ENCODE measurements at places on chromosomes 13 and 19.

GRCh38 chr19:6226444-6227155 is 53.2 kb downstream of the MLLT1 start:
- DNase-seq: no peak

GRCh38 chr13:75850916-75851315 is 214.8 kb downstream of the LMO7 start:
- no peak for DNase-seq

DNA sequence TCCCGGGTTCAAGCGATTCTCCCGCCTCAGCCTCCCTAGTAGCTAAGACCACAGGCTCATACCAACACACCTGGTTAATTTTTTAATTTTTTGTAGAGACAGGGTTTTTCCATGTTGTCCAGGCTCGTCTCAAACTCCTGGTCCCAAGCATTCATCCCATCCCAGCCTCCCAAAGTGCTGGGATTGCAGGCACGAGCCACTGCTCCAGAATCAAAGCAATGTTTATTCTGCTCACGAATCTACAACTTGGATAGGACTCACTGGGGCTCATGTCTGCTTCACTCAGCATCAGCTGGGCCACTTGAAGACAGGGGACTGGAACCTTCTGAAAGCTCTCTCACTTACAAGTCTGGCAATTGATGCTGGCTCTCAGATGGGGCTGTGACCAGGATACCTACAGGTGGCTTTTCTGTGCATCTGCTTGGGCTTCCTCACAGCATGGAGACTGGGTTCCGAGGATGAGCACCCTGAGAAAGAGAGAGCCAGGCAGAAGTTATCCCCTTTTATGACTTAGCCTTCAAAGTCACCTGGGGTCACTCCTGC is 8.2 kb upstream of the ZNF792 start:
- no peak for DNase-seq

DNA sequence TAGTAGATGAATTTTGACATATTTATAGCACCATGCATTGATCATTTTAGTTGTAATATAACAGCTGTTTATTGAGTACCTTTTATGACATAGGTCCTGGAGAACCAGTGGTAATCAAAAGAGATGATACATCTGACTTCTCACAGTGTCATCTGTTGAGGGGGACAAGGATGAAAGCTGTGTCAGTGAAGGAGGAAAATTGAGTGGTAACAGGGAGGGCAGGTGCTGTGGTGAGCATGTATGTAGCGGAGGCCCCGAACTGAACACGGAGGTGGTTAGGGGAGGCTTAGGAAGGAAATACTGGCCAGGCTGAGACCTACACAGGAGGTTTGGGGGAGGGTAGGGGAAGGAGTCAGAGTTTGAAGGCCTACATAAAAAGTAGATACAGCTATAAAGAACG is 199.7 kb downstream of the GGACT start:
- DNase-seq: no peak

DNA sequence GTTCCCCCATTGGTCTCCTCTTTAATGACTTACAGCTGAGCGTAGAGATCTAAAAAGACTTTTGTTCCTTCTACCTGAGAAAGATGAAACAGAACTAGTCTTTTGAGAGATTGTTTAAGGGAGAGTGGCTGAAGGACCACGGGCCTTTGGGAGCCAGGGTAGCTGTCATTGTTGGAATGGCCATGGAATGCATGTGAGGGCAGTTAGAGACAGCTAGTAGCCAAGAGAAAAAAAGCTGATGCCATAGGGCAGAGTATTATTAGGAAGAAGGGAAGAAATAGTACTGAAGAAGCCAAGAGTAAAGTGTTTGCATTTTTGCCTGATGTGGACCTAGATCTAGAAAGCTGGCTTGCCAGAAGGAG is 5.6 kb downstream of the ZNF507 start:
- DNase-seq: no peak

- no peak for DNase-seq
Measured at GRCh38 chr13:91351980-91352379, 4.5 kb downstream of the MIR17HG start.

DNA sequence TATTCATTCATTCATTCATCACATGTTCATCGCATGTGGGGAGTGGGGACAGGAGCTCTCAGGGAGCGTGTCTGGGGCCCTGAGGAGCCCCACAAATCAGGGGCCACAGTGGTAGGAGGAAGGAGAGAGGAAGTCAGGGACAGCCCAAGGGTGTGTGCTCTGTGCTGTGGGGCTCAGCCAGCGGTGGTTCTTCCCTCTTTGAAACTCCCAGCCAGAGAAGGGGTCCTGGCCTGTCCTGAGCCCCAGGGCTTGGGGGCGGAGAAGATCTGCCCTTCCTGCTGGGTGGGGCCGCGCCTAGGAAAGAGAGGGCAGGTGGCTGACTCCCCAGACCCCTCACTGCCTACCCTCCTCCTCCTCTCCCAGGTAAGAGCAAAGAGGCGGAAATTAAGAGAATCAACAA is 14.6 kb downstream of the AP2A1 start:
- DNase-seq: no peak

GRCh38 chr19:10021863-10022262 is 8.6 kb downstream of the RDH8 start:
- peak; percentile 45 for DNase-seq

DNA sequence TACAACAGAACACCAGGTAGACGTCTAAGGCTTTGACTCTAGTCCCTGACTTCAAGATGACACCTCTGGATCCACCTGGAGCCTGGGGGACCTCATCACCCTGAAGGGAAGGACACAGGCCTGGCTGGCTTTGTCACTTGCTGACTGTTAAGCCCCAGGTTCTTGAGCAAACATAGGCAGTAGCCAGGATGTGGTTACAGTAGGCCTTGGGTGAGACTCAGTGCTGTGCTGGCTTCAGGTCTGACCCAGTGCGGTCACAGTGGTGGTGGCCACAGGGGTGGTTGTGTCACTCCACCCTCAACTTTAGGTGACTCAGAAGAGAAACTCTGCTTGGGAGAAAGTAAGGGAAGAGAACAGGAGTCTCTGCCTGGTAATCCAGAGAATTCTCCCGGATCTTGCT is 497.8 kb downstream of the UQCRFS1 start:
- DNase-seq: no peak

GRCh38 chr13:73158851-73159250 is 100.0 kb downstream of the KLF5 start:
- peak; percentile 83 for DNase-seq

DNA sequence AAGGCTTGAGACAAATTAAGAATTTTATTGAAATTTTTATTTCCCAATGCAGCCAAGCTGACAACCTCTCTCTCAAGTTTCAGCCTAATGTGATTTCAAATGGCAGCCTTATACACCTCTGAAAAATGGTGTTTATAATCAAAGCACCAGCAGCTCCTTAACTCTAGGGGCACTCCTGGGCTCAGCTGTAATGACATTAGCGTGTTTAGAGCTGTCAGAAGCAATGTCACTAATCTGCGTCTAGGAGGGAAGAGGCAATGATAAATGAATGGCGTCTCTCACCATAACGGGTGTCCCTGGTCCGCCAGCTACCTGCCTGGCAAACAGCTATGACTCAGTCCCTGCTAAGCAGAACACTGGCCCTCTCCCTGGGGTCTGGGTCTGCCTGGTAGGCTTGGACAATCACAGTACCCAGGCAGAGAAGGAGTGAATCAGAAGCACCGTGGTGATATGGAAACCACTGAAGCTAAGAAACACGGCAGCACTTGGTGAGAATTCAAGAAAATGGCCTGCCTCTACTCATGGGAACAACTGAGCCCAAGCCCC is 131.8 kb upstream of the VSTM2B start:
- no peak for DNase-seq

DNA sequence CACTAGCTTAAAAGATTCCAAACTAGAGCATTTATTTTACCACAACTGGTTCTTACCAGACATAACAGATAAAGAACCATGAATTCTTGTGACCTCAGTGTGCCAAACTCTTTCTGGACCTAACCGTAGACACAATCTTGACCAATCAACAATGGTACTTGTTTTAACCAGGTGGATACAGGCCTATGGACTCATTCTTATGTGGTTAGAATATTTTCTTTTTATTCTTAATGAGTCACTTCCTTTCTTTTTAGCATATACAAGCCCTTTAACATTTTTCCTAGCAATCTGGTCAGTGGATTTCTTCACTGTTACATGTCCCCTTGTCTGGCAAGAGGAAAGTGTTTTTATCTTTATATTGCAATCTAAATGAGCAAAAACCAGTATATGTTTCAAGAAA is 792.1 kb upstream of the SPRY2 start:
- DNase-seq: no peak

GRCh38 chr13:41056826-41057711 is 4.2 kb upstream of the WBP4 start:
- DNase-seq: no peak

GRCh38 chr13:107864543-107865317 is 350.6 kb downstream of the LIG4 start:
- DNase-seq: peak; percentile 64

DNA sequence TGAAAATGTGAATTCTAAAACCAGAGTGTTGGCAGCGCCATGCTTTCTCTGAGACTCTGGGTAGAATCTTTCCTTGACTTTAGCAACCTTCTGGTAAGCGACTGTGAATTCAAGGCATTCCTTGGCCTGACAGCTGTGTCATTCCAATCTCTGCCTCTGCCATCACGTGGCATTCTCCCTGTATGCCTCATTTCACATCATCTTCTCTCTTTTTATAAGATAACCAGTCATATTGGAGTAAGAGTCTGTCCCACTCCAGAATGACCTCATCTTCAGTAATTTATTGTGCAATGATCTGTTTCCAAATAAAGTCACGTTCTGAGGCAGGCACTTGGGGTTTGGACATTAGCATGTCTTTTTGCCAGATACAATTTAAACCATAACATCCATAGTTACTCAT is 103.4 kb upstream of the POSTN start:
- DNase-seq: peak; percentile 96

GRCh38 chr13:48588120-48588519 is 55.2 kb upstream of the RCBTB2 start:
- no peak for DNase-seq

GRCh38 chr19:58380037-58380661 is 681 bp downstream of the ZNF837 start:
- no peak for DNase-seq

DNA sequence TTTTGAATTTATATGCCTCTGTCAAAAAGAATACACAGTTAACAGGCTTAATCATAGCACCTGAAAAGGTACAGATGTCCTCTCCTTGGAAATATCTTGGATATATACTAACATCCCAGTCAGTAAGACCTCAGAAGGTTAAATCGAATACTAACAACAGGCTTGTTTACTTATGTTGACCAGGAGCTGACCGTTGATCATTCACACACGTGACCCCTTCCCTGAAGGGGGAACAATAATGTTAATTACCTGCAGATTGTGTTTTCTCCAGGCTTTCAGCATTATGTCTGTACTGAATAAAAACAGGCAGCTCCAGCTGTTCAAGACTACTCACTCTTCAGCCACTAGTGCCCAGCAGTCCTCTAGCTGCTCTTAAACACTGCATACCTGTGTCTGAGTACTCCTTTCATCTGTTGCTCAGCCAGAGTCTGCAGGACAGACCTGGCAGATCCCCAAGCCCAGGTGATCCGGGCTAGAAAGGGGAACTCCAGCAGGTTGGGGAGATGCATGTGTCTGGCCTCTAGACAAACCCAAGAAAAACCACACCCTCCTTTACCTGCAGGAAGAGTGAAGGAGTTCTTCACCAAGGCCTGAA is 163.9 kb downstream of the RNF17 start:
- no peak for DNase-seq

DNA sequence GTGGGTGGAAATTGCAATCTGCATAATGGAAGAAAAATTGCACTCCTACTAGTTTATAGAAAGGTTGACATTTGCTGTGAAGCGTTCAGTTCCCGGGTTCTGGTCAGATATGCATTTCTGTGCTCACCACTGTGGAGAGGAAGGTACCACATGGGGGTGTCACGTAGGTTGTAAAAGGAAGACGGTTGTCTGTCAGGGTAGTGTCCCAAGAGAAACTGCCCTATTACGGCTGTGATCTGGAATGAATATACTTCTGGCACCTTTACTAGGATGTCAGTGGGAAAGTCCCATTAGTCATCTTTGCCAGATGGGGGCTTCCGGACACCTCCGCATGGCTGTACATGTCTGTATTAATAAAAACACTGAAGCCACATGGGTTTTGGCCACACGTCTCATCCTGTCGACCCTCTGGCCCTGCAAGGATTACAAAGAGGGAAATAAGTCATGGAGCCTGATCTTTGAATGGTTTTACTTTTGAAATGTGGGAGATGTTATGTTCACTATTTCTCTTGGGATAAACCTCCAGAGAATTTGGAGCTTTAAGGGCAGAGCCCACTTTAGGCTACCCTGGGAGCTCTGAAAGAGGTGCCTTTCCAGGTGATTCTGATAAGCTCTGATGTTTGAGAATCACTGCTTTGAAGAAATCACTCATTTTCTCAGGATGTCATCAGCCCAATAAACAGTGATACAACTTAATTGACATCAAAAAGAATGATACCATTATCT is 133.9 kb downstream of the AKAP11 start:
- peak; percentile 21 for DNase-seq

DNA sequence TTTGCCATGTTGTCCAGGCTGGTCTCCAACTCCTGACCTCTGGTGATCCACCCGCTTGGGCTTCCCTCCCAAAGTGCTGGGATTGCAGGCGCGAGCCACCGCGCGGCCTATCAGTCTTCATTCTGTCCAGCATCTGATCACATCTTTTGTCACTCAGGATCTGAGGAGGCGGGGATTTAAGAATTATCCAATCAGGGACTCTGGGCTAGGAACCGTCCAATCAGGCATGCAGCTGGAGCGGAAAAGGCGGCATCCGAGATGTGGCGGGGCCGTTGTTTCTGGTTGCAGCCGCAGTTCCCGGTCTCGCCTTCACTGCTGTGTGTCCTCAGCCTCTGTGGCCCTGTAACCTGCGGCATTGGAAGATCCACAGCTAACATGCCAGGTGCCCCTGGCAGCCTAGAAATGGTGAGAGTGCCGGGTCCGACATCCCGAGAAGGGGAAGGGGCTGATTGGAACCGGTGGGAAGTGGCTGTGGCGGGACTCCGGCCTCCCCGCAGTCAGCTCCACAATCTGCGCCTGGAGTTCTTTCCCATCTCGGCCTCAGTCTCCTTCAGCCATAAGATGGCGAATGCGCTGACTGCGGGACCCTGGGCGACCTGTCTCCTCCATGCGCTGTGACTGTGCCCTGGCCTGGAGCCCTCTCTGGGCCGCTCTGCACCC is at the start of gene ZNF729:
ZNF729 (plus strand) TSS at position 291 of the 660 bp plus-strand sequence; CDS start at position 376, 85 bp downstream.
- no peak for DNase-seq

GRCh38 chr13:94661406-94661805 is 50.9 kb downstream of the SOX21 start:
- DNase-seq: no peak

- DNase-seq: no peak
Measured at GRCh38 chr13:75947448-75947847, 311.3 kb downstream of the LMO7 start.

DNA sequence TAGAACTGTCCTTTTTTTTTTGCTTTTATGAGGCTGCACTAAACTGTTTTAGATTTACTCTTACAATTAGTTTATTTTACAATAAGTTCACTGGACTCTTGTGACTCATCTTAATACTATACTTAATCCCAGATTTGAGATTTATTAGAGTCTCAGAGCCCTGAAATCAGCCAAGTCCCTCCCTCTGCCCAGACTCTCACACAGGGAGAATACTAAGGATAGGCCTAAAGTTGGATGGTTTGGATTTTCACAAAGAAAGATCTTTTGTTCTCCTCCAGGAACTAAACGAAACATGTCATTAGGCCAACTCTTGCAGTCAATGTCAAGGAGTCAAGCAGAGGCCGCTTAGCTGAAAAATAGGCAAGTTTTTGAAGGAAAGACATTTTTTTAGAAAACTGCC is 42.7 kb upstream of the MIR17HG start:
- no peak for DNase-seq
